ENCODE measurements at places on chromosomes 11 and 22. TPM values are rescaled to one million over a fixed set of nuclear protein-coding genes. Genes with fewer than 3 reads are reported as not detected.

DNA sequence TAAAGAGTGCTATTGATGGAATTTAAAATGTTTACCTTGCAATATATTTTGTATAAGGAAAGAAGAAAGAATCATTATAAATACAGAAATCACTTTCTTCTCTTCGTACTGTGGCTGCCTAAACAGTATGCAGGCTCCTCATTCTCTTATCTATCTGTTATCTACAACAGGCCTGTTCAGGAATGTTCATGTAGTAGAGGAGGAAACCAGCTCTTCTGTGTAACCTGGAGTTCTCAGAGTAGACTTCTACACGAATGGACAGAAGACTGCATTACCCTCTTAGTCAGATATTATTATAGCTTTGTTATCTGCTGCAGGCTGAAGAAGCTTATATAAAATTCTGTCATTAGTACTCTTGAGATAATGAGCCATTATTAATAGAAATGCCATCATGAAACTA, 1225.9 kb upstream of the CNTN5 start:
- no peak for DNase-seq

DNA sequence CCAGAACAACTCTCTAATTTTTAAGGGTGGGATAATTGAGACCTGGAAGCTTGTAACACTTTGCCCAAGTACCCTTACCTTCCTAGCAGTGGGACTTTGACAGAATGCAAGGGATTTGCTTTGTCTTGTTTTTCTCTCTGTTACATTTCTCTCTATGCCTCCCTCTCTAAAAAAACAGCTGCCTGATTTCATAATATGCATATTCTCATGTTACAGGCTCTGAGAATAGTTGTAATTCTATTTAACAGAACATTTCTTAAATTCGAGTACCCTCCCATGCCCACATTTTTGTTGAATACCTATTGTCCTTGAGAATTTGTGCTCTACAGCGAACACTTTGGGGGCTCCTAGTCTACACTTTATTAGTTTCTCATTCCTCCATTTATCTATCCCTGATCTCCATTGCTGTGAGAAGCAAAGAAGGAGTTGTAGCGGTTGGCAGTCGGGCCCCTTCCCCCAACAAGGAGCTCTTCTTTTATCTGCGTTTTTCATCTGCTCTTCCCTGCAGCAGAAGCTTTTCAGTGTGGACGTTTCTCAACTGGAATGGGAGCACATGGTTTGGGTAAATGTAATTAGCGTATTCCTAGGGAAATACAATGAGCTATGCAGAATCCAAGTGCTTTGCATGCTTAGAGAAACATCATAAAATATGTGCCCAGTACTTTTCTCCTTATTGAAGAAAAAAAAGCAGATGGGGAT, 117.7 kb upstream of the CCDC90B start:
- DNase-seq = no peak

- no peak for DNase-seq
Measured at GRCh38 chr11:638631-639331, 1.7 kb downstream of the DRD4 start.

DNA sequence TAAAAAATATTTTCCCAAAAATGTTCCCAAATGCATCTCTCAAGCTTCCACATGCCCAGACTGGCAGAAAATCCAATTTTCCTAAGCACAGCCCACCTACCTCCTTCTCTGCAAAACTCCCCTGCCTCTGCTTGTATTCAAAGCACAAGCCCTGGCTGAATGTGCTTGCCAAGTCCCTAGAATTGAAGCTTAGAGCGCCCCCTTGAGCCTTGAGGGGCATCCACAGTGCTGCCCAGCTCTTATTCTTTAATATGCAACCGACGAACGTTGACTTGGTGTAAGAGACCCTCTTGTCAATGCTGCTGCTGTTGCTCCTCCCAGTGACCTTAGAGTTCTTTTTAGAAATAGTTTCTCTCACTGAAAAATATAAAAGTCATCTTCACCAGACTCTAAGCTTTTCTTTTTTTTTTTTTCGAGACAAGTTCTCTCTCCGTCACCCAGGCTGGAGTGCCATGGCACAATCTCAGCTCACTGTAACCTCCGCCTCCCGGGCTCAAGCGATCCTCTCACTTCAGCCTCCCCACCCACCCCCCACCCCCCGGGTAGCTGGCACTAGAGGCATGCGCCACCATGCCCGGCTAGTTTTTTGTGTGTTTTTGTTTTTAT, 63.5 kb upstream of the CAPRIN1 start:
- peak; percentile 79 for DNase-seq

The LDHAL6A gene
- total RNA-seq = not detected

The RTN4RL2 gene
- 24.0 TPM for total RNA-seq

DNA sequence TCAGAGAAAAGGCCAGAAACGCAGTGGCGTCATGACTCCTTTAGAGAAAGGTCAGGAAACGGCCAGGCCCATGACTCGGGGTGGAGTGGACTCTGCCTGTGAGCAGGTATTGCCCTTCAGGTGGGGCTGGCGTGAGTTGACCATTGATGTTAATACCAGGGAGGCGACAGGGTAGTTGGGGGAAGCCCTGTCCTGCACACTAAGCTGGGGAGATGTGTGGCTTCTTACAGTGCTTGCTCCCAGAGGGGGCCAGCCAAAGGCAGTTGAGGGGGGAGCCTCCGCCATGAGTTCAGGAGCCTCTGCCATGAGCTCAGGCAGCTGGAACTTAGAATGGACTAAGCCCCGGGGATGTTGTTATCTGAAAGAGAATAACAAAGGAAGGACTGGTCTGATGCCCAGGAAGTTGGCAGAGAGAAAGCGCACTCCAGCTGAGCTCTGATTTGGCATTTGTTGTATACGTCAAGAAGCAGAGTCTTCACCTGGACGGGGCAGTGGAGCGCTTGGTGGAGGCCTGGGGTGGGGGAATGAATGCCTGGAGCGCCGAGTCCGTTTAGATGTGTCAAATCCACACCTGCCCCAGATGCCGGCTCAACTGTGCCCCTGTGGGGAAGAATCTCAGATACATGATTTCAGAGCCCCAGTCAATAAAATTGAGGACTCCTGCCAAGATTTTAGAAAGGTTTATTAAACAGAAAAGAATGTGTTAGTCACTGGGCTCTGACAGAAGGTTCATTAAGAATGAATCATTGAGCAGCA, 222.5 kb downstream of the TBC1D22A start:
- peak; percentile 41 for DNase-seq

DNA sequence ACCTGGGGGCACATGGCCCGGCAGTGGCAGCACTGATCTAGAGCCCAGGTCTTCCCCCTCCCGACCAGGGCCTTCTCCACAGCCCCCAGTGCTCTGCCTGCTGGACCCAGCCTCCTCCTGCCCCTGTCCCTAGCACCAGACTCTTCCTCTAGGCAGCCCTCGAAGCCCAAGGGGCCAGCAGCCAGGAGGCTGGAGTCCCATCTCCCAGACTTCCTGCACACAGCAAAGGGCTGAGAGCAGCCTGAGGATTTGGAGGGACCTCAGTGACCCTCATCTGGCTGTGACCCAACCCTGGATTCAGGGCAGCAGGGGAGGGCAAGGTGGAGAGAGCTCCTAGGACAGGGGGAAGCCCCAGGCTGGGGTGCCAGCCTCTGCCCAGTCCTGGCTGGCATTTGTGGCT, 3.0 kb downstream of the RHOD start:
- DNase-seq = no peak

DNA sequence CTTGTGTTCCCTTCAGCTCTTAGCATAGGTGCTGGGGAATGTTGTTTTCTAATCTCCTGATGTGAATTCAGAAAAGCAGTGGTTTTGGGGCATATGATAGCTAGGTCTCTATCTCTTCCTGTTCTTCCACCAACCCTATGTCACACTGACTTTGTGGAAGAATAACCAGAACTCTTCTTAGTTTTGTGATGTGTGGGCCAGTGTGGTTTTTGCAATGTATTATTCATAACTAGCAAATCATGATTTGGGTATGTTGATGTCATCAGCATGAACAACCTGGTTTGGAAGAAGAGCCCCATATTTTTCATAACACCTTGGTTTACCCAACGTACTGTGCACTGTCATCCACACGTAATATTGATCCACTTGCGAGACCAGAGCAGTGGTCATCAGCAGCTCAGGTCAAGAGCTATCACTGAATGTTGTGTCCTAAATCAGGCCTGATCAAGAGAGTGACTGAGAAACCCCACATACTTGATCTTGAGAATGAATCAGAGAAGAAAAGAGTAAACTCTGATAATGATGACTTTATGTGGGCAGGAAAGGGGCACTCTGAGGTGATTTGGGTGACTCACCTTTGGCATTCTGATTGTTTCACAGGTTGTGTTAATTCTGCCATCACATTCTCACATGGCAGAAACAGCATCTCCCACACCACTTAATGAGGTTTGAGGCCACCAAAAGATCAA, 19.4 kb upstream of the MS4A6E start:
- no peak for DNase-seq

DNA sequence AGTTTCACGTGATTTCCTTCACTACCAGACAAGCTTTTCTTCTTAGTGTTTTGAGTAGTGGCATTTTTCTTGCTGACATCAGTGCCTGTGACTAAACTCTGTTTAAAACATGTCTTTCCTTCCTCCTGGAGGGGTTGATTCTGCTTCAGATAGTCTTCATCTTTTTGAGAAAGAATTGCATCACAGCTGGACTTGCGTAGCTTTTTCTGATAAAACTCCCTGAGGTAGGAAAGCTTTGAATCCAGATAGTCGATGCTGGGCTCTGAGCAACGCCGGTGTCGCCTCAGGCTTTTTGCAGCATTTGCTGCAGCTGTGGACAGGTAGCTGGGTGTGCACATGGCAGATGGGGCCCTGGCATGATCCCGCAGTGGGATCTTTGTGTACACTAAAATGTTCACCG, 131.7 kb downstream of the ARHGAP20 start:
- no peak for DNase-seq

The RFPL3 gene
- not detected for total RNA-seq

DNA sequence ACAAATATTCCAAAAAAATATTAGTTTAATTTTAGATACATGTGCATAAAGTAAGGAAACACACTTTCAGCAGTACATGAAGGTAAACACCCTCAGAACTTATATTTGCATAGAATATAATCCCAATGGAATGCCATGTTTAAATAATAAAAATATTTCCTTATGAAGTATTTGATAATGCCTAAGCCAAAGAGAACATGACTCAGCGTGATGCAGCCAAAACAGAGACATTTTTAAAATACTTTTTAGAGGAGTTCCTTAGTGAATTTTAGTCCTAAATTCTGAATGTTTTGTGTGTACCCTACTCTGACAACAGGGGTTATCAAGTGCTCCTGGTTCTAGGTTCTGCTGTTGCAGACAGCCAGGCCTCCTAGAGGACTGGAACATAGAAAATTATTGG, 39.1 kb upstream of the POU2AF2 start:
- DNase-seq = no peak

The TRIM51 gene
- total RNA-seq = not detected

DNA sequence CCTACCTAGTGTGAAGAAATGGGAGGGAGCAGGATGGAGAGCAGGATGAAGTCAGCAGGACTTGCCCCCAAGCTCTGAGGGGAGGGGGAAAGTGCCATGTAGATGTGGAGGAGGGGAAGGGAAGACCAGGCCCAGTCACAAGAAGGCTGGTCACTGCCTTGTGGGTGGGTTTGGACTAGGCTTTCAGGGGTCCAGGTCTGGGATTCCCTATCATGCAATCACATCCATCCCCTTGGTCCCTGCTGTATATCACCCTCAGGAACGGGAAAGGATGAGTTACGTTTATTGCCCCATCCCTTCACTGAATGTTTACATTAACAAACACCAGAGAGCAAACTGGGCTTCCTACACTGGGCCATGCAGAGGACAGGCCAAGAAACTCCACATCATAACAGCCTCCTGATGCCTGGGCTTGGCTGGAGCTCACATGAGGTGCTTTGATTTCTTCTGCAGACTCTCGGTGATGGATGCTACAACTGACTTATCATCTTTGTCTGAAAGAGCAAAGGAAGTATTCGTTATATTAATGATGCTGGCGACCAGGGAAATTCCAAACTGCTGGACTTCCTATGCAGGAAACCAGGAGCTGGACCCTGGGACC, 5.6 kb downstream of the TMEM86A start:
- no peak for DNase-seq

DNA sequence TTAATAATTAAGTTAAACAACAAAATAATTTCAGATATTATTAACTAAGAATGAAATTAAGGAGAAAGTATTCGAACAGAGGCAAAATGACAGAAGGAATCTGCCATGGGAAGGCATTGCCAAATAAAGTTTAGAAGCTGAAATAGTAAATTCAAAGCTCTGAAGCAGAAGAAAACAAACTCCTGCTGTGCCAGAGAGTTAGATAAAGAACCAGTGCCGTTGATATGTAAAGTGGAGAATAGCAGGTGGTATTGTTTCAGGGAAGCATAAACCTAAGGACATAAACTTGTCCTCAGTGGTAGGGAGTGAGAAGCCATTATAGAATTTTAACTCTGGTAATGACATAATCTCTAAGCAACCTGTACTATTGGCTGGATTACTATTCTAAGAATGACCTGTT, 2.7 kb upstream of the HBG2 start:
- DNase-seq = no peak

- DNase-seq = no peak
Measured at GRCh38 chr11:18739685-18740084, 13.7 kb upstream of the IGSF22 start.

The MSANTD4 gene
- 15.7 TPM for total RNA-seq

GRCh38 chr22:46569055-46569847, 31.8 kb upstream of the CELSR1 start:
- no peak for DNase-seq

The EFCAB6 gene
- 0.52 TPM for total RNA-seq

DNA sequence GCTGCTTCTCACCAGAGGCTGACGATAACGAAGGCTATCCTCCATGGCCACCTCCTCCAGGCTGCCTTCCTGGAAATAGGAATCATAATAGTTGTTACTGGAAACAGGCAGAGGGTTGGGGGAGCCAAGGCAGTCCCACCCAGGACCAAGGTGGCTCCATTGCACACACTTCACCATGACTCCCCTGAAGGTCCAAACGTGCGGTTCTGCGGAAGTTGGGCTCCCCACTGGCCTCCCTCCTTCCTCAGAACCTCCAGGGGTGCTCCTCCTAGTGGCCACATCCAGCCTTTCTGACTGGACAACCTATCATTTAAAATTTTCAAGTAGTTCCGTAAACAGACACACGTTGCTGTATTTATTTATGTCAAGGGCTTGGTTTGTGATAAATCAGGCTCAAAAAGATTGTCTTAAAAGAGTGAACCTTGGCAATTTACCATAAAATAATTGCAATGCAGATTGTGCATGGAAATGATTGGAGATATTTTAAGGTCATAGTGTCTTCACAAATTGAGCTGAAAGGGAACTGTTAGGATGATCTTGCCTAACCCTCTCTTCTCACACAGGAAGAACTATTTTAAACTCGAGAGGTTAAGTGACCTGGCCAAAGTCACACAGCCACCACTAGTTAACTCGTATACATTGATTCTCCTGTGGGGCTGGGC, 1.4 kb upstream of the TCN2 start:
- peak; percentile 52 for DNase-seq

GRCh38 chr11:64341851-64342791, 2.1 kb downstream of the CCDC88B start:
- DNase-seq = peak; percentile 80

- peak; percentile 19 for DNase-seq
Measured at GRCh38 chr11:69172674-69173073, 16.9 kb downstream of the SMIM38 start.

The SUSD2 gene
- total RNA-seq = 6.6 TPM

DNA sequence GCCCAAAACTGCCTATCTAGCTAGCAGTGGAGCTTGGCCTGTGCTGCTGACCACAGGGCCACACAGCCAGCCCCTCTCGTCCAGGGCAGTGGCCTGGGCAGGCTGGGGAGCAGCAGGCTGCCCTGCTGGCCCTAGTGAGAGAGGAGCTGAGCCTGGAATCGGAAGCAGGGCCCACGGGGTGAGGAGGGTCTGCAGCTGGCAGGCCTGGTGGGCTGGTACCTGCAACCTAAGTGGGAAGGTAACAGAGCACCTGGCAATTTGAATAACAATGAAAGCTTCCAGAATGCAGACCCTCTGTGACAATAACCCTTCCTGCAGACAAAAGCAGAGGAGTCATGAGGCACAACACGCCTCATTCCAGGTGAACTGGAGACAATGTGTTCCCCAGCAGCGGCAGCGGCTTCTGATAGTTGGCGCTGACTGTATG, 31.8 kb upstream of the RFPL3 start:
- no peak for DNase-seq
